ENCODE measurements at places on chromosomes 3 and 15.
A peak's percentile ranks its signal among the peaks of the same experiment; 100 is the strongest.

- no peak for DNase-seq
- H3K4me3 ChIP-seq, result no peak overlapping the region
- no peak overlapping the region for H3K27ac ChIP-seq
- H3K36me3 ChIP-seq, result no peaks in the 10 kb centered on the region
- H3K4me1 ChIP-seq, result peaks cover 21% of the 10 kb centered on the region
Observed at GRCh38 chr3:53250453-53250852, 5.4 kb downstream of the TKT start.

- DNase-seq, result no peak
- H3K4me3 ChIP-seq, result no peak overlapping the region
- H3K27me3 ChIP-seq, result peaks cover 19% of the 10 kb centered on the region
- no peaks in the 10 kb centered on the region for H3K36me3 ChIP-seq
- no peak overlapping the region for H3K27ac ChIP-seq
Observed at GRCh38 chr3:181757694-181758306, 46.1 kb downstream of the SOX2 start.

DNA sequence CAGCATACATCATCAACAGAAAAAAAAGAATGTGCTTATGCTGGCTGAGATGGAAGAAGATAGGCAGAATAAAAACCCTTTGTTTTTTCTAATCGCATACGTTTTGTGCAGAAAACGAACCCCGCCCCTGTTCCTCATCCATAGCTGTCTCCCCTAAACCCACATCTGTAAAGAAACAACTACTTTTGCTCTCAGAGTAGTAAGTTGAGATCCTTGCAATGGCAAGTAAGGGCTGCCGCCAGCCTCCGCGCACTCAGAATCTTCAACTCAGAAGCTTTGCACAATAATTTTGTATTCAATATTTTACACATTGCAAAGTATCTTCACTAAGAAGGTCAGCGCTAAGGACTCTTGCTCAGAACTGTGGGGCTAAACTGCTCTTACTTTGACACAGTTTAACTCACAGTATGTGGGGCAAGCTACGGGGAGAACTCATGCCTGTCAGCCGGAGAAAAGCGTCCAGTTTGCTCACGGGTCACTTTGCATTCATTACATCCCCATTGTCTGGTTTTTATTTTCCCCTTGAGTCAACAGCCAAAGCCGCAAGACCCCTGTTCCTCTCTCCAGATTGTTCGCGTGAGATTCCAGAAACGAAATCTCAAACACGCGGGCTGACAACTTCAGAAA, 1.0 kb downstream of the LYSMD4 start:
- H3K27ac ChIP-seq, result peak overlapping the region; percentile 71
- H3K4me3 ChIP-seq, result peak overlapping the region; percentile 73

DNA sequence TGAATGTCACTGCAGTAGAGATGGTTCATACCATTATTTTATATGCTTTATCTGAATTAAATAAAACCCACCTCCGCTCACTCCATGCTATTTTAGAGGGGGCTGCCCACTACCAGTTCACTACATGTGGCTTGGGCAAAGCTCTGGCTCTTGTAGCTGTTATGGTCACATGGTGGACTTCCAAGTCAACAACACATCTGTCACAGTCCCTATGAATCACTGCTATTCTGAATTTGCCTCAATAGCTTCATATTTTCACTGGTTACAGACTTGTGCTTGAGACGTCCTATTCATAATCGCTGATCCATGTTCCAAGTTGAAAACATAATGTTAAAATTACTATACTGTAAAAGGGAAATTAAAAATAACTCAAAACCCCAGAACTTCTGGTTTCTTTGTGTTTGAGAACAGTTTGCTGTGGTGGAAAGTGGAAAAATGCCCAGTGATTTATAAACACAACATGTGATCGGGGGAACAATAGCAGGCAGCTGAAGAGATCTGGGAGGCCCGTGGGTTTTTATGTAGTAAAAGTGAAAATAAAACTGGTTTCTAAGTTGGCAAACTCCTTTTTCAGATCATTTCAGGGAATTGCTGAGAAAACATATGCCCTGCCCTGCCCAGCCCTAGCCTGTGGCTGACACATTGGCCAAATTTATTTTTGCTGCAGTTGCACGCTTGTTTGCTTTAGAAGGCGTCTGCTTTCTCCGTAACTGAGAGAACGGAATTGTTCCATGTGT, 128.8 kb upstream of the PRR23C start:
- no peak for DNase-seq
- no peaks in the 10 kb centered on the region for H3K4me1 ChIP-seq
- no peaks in the 10 kb centered on the region for H3K36me3 ChIP-seq
- peaks cover 6% of the 10 kb centered on the region for H3K27me3 ChIP-seq
- no peak overlapping the region for H3K4me3 ChIP-seq

GRCh38 chr3:42728056-42728455, 25.5 kb upstream of the HHATL start:
- H3K4me3 ChIP-seq, result no peak overlapping the region
- H3K27ac ChIP-seq, result no peak overlapping the region
- H3K27me3 ChIP-seq, result no peaks in the 10 kb centered on the region
- H3K36me3 ChIP-seq, result no peaks in the 10 kb centered on the region

GRCh38 chr3:140250010-140250855, 315.2 kb downstream of the CLSTN2 start:
- H3K4me3 ChIP-seq, result no peak overlapping the region
- H3K4me1 ChIP-seq, result no peaks in the 10 kb centered on the region
- H3K36me3 ChIP-seq, result no peaks in the 10 kb centered on the region
- H3K27ac ChIP-seq, result no peak overlapping the region
- no peak for DNase-seq

DNA sequence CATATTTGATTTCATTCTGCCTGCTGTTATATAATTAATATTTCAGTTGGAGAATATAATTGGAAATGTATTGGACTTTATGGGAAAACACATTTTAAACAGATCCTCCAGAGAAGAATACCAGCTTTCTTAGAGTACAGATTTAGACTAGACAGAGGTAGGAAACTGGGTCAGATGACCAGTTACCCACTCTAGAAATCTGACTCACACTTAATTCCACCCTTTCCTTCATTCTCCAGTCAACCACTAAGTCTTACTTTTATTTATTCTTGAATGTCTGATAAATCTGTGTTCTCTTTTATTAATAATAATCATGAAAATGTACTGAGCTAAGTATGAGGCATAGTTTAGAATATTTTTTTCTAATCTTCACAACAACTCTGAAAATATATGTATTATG, 110.7 kb downstream of the LRRC49 start:
- no peaks in the 10 kb centered on the region for H3K36me3 ChIP-seq
- H3K27me3 ChIP-seq, result no peaks in the 10 kb centered on the region
- no peaks in the 10 kb centered on the region for H3K4me1 ChIP-seq
- no peak for DNase-seq

DNA sequence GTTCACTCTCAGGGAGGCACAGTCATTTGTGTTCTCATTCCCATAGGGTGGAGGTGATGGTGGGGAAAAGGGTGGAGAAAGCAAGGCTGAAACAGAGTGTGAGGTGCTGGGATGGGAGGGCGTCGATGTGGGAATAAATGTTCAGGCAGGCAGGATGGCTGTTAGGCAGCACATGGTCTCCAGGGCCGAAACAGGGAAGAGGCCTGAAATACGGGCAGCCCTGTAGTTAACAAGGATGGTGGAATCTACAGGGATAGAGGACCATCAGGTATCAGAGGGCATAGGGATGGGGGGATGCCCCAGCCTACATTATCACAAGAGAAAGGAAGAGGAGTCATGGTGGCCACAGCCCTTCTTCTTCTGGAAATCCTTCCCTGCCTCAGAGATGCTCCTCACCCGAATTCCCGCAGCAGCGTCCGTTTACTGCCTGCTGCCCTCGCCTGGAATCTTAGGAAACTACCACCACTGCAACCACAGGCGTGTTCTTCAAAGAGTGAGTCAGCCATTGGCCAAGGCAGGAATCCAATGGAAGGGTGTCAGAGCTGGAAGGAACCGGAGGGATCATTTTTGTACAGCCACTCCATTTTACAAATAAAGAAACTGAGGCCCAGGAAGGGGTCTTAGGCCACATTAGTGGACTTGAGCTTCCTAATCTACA, 49.7 kb upstream of the POMGNT2 start:
- H3K4me1 ChIP-seq, result peaks cover 9% of the 10 kb centered on the region
- H3K36me3 ChIP-seq, result no peaks in the 10 kb centered on the region
- H3K27me3 ChIP-seq, result peaks cover 4% of the 10 kb centered on the region
- H3K27ac ChIP-seq, result no peak overlapping the region
- no peak overlapping the region for H3K4me3 ChIP-seq
- DNase-seq, result peak; percentile 82

DNA sequence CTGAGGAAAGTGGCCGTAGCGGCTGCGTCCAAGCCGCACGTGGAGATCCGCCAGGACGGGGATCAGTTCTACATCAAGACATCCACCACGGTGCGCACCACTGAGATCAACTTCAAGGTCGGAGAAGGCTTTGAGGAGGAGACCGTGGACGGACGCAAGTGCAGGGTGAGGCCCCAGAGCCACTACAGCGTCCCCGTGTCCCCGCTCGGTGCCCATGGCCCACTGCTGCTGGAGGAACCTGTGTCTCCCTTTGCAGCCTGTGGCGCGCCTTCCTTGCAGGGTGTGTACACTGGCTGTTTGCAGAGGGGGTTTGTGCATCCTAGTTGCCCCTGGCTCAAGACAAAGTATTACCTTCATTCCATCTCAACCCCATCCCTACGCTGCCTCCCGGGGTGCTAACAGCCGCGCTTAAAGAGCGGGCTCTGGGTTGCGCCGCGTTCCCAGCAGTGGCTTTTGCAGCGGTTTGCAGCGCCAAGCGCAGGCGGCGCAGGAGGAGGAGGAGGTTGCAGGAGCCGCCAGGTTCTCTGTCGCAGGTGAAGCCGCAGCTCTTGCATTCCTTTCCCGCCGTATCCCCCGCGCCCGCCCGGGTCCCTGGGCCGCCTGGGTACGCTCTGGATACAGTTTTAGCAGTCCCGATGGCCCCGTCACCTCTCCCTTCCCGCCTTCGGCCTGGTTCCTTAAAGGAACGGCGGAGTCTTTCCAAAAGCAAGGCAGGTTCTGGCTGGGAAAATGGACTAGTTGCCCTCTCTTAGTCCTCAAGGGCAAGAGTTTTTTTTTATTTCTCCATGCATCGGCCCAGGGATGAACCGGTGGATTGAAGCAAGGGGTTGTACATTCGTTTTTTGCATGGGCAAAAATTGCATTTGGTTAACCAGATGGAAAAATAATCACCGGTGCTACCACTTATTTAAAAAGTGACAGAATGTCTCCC, 1.2 kb downstream of the CRABP1 start:
- H3K4me1 ChIP-seq, result peaks cover 11% of the 10 kb centered on the region
- H3K36me3 ChIP-seq, result no peaks in the 10 kb centered on the region
- DNase-seq, result peak; percentile 42
- peaks cover 60% of the 10 kb centered on the region for H3K27me3 ChIP-seq
- H3K4me3 ChIP-seq, result peak overlapping the region; percentile 36

DNA sequence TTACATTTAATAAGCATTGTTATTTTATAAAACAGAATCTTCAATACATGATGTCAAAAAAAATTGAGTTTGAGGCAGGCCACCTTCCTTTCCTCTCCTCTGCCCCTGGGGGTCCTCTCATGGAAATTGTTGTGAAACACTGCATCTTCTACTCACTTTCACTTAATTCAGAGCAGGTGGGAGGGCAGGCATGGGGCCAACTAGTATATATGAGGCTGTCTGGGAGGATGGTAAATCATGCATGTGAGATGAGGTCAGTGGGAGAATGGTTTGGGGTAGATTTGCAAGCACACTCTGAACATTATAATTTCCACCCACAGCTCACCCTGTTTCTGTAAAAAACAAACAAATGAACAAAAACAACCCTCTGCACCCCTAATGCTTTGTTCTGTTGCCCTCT, 10.4 kb upstream of the CCDC14 start:
- no peak for DNase-seq
- H3K4me1 ChIP-seq, result no peaks in the 10 kb centered on the region
- no peak overlapping the region for H3K27ac ChIP-seq
- H3K27me3 ChIP-seq, result peaks cover 4% of the 10 kb centered on the region
- no peaks in the 10 kb centered on the region for H3K36me3 ChIP-seq
- H3K4me3 ChIP-seq, result no peak overlapping the region

DNA sequence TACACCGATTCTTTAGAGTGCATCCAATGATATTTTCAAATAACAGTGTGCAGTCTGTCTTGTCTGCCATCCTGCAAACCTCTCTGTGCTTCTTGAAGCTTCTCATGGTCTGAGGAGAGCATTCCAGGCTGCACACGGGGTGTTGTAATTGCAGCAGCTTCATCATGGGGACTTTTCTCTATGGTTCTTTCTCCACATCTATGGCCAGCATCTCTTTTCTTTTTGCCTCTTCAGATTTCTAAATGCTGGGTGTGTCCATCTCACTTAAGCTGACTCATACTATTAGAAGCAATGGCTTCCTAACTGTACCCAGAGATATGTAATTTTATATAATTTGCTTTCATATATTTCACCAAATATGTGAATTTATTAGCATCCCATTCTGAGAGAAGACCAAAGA, 63.8 kb upstream of the EPHB3 start:
- no peak overlapping the region for H3K4me3 ChIP-seq
- H3K27me3 ChIP-seq, result peaks cover 15% of the 10 kb centered on the region
- DNase-seq, result no peak

- H3K27ac ChIP-seq, result no peak overlapping the region
- no peak overlapping the region for H3K4me3 ChIP-seq
- no peak for DNase-seq
- no peaks in the 10 kb centered on the region for H3K27me3 ChIP-seq
- H3K36me3 ChIP-seq, result no peaks in the 10 kb centered on the region
Observed at GRCh38 chr3:106842151-106842550, 535.1 kb upstream of the CCDC54 start.

DNA sequence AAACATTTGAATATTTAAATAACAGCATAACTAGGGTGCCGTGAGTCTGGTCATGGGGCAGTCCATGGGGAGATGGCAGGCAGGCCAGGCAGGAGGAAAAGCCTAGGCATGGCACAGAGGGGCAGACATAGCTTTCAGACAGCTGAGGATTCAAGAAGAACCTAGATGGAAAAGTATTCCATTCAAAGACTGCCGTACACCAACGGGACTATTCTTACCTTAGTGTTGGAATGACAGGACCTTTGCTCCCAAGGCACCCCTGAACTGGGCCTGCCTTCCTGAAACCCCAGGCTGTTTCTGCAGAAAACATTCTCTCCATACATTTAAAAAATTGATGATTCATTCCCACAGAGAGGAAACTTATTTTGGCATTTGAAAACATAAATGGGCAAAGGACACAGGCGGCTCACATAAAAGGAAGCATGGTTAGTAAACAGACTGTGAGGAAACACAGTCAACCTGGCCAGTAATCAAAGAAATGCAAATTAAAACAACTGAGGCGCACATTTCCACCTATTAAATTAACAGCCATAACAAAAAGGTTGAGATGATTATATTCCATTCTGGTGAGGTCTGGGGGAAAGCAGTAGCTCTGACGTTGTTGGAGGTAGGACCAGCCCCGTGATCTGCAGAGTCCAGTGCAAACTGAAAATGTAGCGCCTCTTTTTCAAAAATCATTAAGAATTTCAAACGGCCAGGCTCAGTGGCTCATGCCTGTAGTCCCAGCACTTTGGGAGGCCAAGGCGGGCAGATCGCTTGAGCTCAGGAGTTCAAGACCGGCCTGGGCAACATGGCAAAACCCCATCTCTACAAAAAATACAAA, 71.3 kb upstream of the SMAD3 start:
- no peak overlapping the region for H3K27ac ChIP-seq
- no peak for DNase-seq
- no peak overlapping the region for H3K4me3 ChIP-seq
- H3K4me1 ChIP-seq, result no peaks in the 10 kb centered on the region
- H3K36me3 ChIP-seq, result no peaks in the 10 kb centered on the region

- no peak for DNase-seq
- no peak overlapping the region for H3K4me3 ChIP-seq
- H3K36me3 ChIP-seq, result no peaks in the 10 kb centered on the region
- no peak overlapping the region for H3K27ac ChIP-seq
- no peaks in the 10 kb centered on the region for H3K27me3 ChIP-seq
- H3K4me1 ChIP-seq, result no peaks in the 10 kb centered on the region
Observed at GRCh38 chr3:461006-461405, 264.4 kb downstream of the CHL1 start.

Data from hepatocyte (in vitro differentiated cells).